ENCODE measurements at places on chromosomes 4 and X.

GRCh38 chr4:58809948-58810347 lies 1699.8 kb upstream of the IGFBP7 start:
- no peak for DNase-seq

GRCh38 chrX:134537179-134537955 lies 77.4 kb downstream of the HPRT1 start:
- DNase-seq: no peak

DNA sequence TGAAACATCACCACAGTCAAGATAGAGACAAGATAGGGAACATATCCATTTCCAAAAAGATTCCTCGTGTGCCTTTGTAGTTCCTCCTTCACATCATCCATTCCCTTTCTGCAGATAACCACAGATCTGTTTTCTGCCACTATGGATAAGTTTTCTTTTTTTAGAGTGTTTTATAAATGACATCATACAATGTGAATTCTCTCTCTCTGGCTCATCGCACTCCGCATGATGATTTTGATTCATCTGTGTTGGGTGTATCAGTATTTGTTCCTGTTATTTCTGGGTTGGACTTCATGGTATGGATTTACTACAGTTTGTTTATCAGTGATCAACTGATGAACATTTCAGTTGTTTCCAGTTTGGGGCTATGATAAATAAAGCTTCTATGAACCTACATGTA lies 23.2 kb upstream of the ANXA3 start:
- no peak for DNase-seq

DNA sequence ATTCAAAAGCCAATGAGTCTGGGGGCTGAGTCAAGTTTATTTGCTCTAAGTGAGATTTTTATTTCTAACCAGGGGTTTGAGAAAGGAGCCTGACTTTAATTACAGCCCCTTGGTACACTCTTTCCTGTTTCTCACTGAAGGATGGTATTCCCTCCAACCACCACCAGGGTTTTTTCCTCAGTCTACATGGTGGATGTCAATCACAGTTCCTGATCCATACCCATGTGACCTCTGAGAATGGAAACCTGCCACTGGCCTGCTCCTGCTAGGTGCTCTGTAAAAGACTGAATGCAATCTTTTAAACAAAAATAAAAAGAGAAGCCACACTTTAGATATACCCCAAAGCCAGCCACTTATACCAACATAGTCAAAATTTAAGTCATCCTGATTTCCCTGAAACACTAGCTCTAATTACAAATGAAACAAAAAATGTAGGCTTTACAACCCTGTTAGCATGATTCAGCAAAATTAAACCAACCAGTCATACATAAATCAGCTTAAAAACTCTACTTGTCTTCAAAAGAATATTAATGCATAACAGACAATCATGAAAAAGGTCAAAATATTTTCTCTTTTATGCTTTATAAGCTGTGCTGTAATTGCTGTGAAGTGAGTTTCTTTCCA lies 112.1 kb upstream of the NWD2 start:
- DNase-seq: no peak

Data from bone marrow (tissue), 2 donors.